ENCODE measurements at places on chromosomes 4 and X.

GRCh38 chr4:93467484-93468155 lies 360.9 kb upstream of the ATOH1 start:
- no peak for DNase-seq

- DNase-seq = no peak
Measured at GRCh38 chr4:3512279-3512678, 19.9 kb downstream of the LRPAP1 start.

- no peak for DNase-seq
Measured at GRCh38 chrX:42491137-42491907, 286.6 kb downstream of the PPP1R2C start.

- no peak for DNase-seq
Measured at GRCh38 chrX:103404231-103405008, 28.1 kb downstream of the BEX3 start.

DNA sequence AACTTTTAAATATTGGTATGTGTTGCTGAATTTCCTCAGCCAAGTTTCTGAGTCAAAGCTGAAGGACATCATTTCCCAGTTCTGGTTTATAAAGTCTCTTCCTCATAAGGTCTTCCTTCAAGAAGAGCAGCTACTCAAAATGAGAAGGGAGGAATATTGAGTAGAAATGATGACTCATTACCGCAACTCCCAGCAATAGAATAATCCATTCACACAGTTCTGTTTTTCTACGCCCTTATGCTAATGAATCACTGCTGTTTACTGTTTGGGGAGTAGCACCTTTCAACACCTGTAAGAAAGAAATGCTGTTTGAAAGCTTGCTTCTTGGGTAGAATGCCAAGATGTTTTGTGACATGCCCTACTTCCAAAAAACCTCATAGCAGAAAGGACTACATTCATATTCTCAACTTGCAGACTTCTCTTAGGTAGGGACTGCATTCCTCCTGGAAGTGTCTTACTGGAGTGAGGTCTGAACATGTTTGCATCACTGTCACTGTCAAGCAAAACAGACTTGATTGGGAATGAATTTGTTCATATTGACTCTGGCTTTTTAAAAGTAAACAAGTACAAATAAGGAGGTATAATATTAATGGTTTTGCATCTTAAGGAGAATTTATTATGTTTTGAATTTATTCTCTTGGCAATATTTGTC lies 147.2 kb upstream of the BANK1 start:
- no peak for DNase-seq

- DNase-seq = no peak
Measured at GRCh38 chr4:141731481-141731880, 95.1 kb downstream of the IL15 start.

DNA sequence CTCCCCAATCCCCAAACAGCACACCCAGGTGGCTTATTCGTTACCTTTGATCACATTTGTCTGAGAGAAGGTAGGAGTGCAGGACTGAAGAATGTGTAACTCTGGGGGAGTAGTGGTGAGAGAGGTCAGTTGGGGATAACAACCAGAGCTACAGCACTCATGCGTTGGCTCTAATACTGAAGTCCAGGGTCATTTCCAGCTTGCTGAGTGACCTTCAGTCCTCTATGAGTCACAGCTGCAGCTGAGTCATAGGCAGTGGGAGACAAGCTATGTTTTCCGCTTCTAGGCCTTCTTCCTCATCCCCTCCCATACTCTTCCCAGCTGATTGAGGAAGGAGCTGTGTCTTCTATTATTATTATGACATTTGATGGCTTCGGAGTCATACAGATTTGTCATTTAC lies 31.6 kb upstream of the CT47C1 start:
- no peak for DNase-seq

DNA sequence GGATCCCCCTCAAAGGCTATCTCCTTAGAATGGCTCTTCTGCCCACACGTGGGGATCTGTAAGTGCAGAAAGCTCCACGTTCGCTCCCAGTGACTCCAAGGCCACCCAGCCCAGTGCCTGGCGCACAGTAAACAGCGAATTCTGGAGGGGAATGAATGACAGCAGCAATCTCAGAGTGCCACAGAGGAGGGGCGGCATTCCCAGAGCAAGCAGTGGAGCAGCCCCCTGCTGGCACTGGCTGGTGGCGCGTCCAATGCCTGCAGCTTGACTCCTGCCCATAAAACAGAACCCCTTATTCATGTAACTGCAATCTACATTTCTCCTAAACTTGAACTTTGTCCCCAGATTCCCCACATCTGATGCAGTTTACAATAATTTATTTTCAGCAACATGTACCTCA lies 6.9 kb upstream of the HELT start:
- DNase-seq = no peak

DNA sequence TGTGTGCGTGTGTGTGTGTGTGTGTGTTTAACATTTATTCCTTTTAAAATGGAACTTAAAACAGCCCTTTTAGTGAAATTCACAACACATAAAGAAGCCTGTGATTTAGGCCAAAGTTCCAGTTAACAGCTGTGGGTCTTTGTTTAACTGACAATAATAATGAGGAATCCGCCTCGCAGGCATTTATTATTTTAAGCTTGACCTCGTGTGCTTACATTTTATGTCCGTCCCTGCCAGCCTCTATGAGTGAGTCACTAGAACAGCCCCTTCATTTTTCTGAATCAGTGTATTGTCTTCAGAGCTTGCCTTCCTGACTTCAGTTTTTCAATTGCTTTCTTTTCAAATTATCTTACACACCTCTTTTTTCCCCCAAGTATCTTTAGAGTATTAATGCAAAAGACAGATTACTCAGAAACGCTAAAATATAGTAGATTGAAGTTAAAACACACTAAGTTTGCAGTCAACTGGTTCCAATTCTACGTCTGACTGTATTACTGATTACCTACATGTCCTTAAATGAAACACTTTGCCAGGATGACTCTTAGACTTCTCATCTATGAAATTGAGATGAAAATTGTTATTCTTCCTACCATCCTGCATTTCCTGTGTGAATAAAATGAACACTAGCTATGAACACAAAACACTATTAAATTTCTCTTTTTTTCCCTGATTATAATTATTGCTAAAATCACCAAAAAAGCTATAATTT lies 319.6 kb upstream of the HS3ST1 start:
- no peak for DNase-seq

GRCh38 chr4:93065790-93066189 lies 762.0 kb downstream of the GRID2 start:
- DNase-seq = no peak

- DNase-seq = no peak
Measured at GRCh38 chr4:163523791-163524365, 29.4 kb downstream of the TMA16 start.

DNA sequence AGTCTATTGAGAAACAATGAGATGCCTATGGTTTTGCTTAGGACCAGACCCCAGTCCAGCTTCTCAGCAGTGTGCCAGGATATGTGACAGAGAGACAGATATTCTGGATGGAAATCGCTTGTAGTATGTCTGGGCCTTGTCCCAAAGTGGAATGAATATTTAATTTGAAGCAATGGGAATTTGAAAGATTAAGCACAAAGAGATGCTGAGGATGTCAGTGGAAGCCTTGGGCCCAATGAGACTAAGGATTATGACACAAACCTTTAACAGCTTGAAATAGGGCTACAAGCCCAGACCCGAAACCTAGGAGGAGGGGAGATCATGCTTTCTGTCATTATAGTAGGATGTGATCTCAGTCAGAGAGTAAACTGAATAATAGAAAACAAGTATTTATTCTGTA lies 459.2 kb downstream of the FAT4 start:
- DNase-seq = no peak
